Effector memory CD4-positive, alpha-beta T cell (primary cell): ENCODE measurements at places on chromosomes 13 and 19.

GRCh38 chr13:108195861-108196260 lies 19.5 kb downstream of the LIG4 start:
- no peak for DNase-seq

- DNase-seq: no peak
These were observed 99.3 kb upstream of the SOX1 start for GRCh38 chr13:111967572-111968201.

GRCh38 chr19:14381689-14382474 lies 638 bp downstream of the ADGRE5 start:
- DNase-seq: peak; percentile 72

DNA sequence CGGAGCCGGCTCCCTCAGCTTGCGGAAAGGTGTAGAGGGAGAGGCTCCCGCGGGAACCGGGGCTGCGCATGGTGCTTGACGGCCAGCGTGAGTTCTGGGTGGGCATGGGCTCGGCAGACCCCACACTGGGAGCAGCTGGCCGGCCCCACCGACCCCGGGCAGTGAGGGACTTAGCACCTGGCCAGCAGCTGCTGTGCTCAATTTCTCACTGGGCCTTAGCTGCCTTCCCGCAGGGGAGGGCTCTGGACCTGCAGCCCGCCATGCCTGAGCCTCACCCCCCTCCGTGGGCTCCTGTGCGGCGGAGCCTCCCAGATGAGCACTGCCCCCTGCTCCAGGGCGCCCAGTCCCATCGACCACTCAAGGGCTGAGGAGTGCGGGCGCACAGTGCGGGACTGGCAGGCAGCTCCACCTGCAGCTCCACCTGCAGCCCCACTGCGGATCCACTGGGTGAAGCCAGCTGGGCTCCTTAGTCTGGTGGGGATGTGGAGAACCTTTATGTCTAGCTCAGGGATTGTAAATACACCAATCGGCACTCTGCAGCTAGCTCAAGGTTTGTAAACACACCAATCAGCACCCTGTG lies 1141.8 kb downstream of the PCDH17 start:
- DNase-seq: no peak

DNA sequence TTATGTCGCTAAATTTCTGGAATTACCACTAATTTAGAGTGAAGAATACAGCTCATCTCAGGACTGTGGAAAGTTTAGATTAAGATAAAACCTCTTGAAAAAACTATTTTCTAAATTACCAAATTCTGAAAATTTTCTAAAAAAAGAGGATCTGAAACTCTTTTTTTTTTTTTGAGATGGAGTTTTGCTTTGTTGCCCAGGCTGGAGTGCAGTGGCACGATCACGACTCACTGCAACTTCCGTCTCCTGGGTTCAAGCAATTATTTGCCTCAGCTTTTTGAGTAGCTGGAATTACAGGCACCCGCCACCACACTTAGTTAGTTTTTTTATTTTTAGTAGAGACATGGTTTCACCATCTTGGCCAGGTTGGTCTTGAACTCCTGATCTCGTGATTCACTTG lies 16.6 kb upstream of the ZNF253 start:
- DNase-seq: no peak

DNA sequence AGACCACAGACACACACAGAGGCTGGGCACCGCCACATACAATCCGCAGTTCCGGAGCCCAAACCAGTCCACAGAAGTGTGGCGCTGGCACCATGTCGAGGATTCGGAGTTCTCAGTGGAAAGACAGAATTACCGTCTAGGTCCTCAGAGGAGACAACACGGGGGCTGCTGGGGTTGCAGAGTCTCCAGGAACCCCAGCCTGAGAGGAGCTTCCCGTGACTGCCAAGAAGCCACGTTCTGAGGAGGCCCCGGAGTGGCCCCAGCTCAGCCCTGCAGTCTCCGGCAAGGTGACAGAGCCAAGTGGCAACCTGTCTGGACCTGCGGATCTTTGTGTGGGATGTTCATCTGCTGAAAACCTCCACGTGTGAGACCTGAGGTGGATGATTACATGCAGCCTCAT lies 7.3 kb upstream of the ADPRHL1 start:
- no peak for DNase-seq

DNA sequence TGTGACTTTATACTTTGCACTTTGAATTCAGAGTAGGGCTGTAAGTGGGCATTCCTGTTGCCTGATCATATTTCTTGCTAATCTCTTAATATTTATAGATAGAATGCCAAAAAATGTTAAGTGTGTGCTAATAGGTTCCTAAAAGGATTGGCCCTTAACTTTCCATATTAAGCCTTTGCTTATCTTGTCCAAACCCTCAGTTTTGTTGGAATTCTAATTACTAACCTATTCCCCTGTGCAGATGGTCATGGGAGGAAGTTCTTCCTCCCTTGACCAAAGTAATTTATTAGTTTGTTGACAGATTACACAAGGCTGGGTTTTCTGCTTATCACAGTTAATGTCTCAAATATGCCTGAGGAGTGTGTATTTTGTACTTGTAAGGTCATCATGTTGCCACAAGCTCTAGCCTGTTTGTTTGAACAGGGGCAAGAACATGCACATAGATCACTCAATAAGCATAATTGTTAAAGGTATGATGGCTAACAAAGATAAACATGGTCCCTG lies 541.1 kb upstream of the SPRY2 start:
- DNase-seq: no peak

GRCh38 chr19:35513628-35514281 lies at the start of gene DMKN:
TSS of gene DMKN (minus strand) at chr19:35513649. CDS start at chr19:35513475, 174 bp downstream.
- DNase-seq: no peak

- no peak for DNase-seq
These were observed 15.0 kb downstream of the GPATCH1 start for GRCh38 chr19:33096005-33096404.

- no peak for DNase-seq
These were observed 33.1 kb downstream of the CAPN12 start for GRCh38 chr19:38710928-38711725.

GRCh38 chr13:100387416-100387815 lies 201.2 kb downstream of the GGACT start:
- no peak for DNase-seq

GRCh38 chr13:36371185-36371584 lies 25.0 kb upstream of the SPART start:
- DNase-seq: no peak

- DNase-seq: no peak
These were observed 17.7 kb downstream of the MIER2 start for GRCh38 chr19:326871-327270.

GRCh38 chr19:15292140-15292539 lies 40.2 kb downstream of the BRD4 start:
- no peak for DNase-seq

DNA sequence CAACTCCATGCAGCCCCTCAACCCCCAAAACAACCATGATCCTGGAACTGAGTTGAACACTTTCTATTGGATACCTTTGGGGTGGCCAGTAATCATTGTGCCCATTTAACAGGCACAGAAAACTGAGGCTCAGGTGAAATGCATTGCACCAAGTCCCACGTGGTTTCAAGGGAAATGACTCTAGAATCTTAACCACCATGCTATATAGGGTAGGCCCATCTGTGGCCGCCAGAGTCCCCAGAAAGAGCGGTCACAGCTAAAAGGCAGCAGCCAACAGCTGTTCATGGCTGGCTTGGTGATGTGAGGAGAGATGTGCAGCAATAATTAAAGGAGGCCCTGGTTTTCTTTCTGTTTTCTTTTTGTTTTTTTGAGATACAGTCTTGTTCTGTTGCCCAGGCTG lies 2.6 kb downstream of the CNN1 start:
- no peak for DNase-seq

GRCh38 chr19:3931041-3931440 lies 1.8 kb upstream of the NMRK2 start:
- DNase-seq: no peak

- no peak for DNase-seq
These were observed 46.4 kb downstream of the N4BP2L1 start for GRCh38 chr13:32381539-32381938.

- no peak for DNase-seq
These were observed 4.3 kb downstream of the CD209 start for GRCh38 chr19:7742991-7743390.

DNA sequence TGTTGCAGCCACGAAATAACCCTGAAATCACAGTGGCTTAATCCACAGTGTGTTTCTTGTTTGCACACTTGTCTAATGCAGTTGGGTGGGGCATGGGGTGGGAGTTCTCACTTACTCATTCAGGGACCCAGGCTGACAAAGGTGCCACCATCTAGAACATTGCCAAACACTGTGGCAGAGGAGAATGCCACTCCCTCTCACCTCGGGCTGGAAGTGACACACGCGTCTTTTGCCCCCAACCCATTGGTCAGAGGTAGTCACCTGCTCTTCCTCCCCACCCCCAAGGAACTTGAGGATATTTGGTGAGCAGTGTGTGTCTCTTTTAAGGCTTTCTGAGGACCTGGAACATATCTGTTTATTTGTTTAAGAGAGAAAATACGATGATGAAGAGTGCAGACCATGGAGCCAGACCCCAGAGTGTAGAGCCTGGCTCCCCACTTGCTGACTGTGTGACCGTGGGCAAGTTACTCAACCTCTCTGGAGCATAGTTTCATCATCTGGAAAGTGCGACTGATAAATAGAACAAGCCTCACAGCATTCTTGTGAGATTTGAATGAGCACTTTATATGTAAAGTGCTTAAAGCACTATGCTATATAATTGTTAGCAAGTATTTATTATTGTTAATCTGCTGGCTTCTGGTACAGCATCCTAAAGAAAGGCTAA lies 17.4 kb downstream of the GPR183 start:
- no peak for DNase-seq

- DNase-seq: no peak
These were observed 496.8 kb downstream of the TDRD3 start for GRCh38 chr13:60893801-60894200.

- peak; percentile 63 for DNase-seq
These were observed 2.6 kb upstream of the PRKCG start for GRCh38 chr19:53879140-53880081.

- no peak for DNase-seq
These were observed 242.0 kb upstream of the TSHZ3 start for GRCh38 chr19:31591258-31591657.

DNA sequence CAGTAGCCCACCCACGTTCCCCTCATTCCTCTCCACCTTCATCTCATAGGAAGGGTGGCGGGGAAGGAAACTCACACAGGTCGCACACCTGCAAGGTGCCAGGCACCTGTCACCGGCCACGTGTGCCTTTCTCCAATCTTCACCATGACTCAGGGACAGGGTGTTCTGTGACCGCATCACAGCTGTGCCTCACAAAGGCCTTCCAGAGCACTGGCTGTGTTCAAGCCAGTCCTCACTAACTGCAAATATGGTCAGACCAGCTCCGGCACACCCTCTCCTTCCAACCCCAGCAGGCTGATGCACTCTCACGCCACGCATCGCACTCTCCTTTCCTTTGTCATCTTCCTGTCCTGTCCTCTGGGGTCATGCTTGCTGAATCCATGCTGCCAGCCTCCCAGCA lies 415.9 kb downstream of the IRS2 start:
- no peak for DNase-seq

DNA sequence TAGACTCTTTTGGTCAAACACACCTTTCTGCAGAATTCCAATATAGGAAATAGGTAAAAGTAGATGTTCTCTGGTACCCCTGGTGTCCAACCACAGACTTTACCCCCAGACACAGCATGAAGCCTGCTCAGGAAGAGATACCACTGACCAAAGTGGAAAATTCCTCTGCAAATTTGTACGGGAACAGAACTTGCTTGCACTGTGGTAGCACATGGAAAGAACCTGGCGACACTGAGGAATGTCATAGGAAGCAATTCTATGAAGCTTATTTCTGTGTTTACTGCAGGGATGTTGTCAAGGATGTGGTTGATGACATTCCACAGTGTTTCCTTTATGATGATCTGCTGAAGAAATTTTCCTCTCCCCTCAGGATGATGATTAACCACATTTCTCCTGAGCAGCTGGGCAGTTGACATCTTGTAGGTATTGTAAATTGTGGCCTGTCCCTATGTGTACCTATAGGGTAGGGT lies 48.9 kb upstream of the TNFSF11 start:
- DNase-seq: no peak

DNA sequence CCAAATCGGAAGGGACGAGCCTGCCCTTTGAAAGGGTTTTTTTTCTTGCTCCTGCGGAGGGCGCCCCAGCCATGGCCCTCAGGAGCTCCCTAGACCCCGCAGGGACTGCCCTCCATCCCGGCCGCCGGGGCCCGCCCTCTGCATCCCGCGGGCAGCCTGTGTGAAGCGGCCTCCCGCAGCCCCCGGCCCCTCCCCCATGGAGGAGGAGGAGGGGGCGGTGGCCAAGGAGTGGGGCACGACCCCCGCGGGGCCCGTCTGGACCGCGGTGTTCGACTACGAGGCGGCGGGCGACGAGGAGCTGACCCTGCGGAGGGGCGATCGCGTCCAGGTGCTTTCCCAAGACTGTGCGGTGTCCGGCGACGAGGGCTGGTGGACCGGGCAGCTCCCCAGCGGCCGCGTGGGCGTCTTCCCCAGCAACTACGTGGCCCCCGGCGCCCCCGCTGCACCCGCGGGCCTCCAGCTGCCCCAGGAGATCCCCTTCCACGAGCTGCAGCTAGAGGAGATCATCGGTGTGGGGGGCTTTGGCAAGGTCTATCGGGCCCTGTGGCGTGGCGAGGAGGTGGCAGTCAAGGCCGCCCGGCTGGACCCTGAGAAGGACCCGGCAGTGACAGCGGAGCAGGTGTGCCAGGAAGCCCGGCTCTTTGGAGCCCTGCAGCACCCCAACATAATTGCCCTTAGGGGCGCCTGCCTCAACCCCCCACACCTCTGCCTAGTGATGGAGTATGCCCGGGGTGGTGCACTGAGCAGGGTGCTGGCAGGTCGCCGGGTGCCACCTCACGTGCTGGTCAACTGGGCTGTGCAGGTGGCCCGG lies 815 bp downstream of the MAP3K10 start:
- DNase-seq: no peak

DNA sequence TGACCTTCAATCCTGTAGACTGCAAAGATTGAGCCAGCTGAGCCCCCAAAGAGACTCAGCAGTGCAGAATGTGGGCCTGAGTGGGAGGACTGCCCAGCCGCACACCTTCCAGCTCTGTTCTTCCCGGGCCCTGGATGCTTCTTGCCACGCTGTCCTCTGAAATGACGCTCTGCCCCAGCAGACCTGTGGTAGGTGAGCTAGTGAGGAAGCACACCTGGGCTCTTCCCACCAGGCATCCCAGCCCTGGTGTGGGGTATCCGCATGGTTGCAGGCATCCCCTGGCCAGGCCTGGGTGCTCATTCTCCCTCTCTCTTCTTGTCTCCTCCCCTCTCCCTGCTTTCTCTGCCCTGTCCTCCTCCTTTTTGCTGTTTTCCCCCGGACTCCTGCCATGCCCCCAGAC lies 9.8 kb upstream of the MZF1 start:
- DNase-seq: no peak

- no peak for DNase-seq
These were observed 13.0 kb upstream of the SIGLEC11 start for GRCh38 chr19:49973987-49974386.

DNA sequence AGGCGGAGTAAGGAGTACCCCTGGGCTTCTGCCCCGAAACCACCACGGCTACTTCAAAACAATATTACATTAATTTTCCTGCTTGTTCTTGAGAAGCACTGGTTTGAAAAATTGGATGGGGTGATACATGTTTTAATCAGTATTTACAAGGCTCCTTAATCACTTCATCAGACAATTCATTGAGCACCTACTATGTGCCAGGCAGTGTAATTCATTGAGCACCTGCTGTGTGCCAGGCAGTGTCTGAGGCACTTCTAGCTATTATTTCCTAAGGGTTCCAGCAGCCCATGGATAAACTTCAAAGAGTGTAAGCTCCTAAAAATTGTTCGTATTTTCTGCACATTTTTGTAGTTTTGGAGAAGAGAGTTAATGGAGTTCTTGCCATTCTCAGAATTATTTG lies 1.6 kb upstream of the GAS6 start:
- DNase-seq: no peak

GRCh38 chr13:61036715-61037114 lies 378.9 kb downstream of the PCDH20 start:
- DNase-seq: no peak
